ENCODE measurements at places on chromosomes 2 and 18. TPM values are rescaled to one million over a fixed set of nuclear protein-coding genes. Genes with fewer than 3 reads are reported as not detected.

The FSIP2 gene
- 4.2 TPM for total RNA-seq

The ATAD2B gene
- 32.8 TPM for total RNA-seq

The HNMT gene
- total RNA-seq, result 48.8 TPM

The AOX1 gene
- total RNA-seq, result 72.3 TPM

The CFAP65 gene
- under 0.01 TPM for total RNA-seq

The IL36G gene
- total RNA-seq, result not detected

The GAL3ST2 gene
- not detected for total RNA-seq

The NT5DC4 gene
- not detected for total RNA-seq

The MEP1B gene
- total RNA-seq, result 0.38 TPM

The TYMS gene
- 0.67 TPM for total RNA-seq

The AGFG1 gene
- 50.0 TPM for total RNA-seq

The TLX2 gene
- not detected for total RNA-seq

The ALK gene
- total RNA-seq, result 0.40 TPM

The GATA6 gene
- 15.9 TPM for total RNA-seq

The KCNF1 gene
- not detected for total RNA-seq

The SH2D6 gene
- 2.7 TPM for total RNA-seq

The HRH4 gene
- total RNA-seq, result not detected

The SRD5A2 gene
- not detected for total RNA-seq

The G6PC2 gene
- total RNA-seq, result not detected

The NEB gene
- 5.1 TPM for total RNA-seq

The LIPT1 gene
- total RNA-seq, result 13.2 TPM

The TMEM247 gene
- total RNA-seq, result not detected

The KDSR gene
- 30.7 TPM for total RNA-seq

The MBD1 gene
- total RNA-seq, result 85.6 TPM

The PROKR1 gene
- not detected for total RNA-seq

The CD8B2 gene
- not detected for total RNA-seq

The GLI2 gene
- 1.4 TPM for total RNA-seq

The SCYGR4 gene
- total RNA-seq, result not detected

The FAM237A gene
- total RNA-seq, result not detected

The HAAO gene
- 2.2 TPM for total RNA-seq

The SCYGR7 gene
- total RNA-seq, result not detected

The SLC9A4 gene
- total RNA-seq, result not detected

The RPS27A gene
- total RNA-seq, result 912 TPM

The SLC4A3 gene
- 3.0 TPM for total RNA-seq

The TUBA4B gene
- not detected for total RNA-seq

The MC5R gene
- total RNA-seq, result not detected

The ACMSD gene
- not detected for total RNA-seq

The TRIP12 gene
- total RNA-seq, result 155 TPM

The UCN gene
- 1.1 TPM for total RNA-seq

The SERPINB11 gene
- not detected for total RNA-seq

The L3MBTL4 gene
- 37.1 TPM for total RNA-seq

The ABCG8 gene
- not detected for total RNA-seq

The SLC8A1 gene
- 5.1 TPM for total RNA-seq

The CNGA3 gene
- not detected for total RNA-seq

The CDKL4 gene
- 2.5 TPM for total RNA-seq

The UGT1A6 gene
- total RNA-seq, result 6.2 TPM

The GDF7 gene
- 0.42 TPM for total RNA-seq

The C2orf80 gene
- not detected for total RNA-seq

The ASPRV1 gene
- total RNA-seq, result 1.3 TPM

The ARHGAP15 gene
- 24.4 TPM for total RNA-seq

The USP14 gene
- 25.9 TPM for total RNA-seq

The MDH1 gene
- total RNA-seq, result 119 TPM

The BOLL gene
- 0.27 TPM for total RNA-seq

The LTBP1 gene
- total RNA-seq, result 12.9 TPM

The LCT gene
- not detected for total RNA-seq

The TET3 gene
- total RNA-seq, result 10.8 TPM

Data from thyroid gland (tissue), 4 donors.